Activated CD8-positive, alpha-beta memory T cell treated with anti-CD3 and anti-CD28 coated beads for 24 hours (primary cell): ENCODE measurements at places on chromosomes 11 and 22.
A peak's percentile ranks its signal among the peaks of the same experiment; 100 is the strongest.

DNA sequence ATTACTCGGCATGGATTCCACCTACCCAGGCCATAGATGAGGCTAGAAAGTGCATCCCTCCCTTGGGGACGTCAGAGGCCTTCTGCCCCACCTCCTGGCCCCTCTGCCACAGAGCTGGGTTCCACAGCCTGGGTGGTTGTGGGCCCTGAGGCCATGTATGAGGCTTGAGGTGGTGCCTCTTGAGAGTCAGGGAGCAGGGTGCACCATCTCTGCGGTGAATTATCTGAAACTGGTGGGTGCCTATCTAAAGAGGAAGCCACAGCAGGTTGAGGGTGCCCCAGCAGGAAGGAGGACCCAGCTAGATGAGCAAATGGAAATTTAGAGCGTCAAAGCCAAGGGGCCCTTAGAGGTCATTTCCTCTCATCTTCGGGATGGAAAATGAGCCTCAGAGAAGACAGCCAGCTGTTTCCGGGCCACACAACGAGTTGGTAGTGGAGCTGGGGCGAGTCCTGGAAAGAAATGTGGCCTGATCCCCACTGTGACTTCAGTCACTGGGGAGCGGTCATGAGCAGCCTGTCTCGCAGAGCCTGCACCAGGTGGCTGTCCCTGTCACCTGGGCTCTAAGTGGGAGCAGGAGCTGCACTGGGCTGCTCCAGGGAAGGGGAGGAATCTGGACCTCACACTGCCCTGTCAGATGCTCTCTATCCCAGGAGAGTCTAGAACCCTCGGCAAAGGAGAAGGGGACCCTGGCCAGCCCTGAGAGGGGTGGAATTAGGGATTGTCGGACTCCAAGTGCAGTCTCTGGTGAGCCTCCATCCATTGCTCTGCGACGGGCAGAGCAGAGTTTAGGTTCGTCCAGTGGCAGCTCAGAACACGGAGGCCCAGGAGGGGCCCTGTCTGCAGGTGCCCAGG lies 7.3 kb downstream of the ADORA2A start:
- peak; percentile 88 for DNase-seq

DNA sequence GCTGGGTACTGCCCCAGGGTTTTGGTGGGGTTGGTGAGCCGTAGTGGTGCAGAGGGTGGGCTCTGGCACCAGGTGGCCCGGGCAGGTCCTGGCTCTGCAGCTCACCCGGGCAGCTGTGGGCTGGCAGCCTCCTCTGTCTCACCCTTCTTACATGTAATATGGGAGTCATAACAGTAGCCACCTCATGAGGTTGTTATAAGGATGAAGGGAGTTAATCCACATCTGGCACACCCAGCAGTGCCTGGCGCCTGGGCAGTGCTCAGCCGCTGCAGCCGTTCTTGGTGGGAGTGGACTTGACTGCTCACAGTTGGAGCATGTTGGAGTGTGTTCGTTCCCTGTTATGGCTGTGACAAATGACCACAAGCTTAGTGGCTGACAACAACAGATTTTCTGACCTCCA lies 28.7 kb downstream of the IGHMBP2 start:
- no peak for DNase-seq

- DNase-seq = no peak
These were observed 24.5 kb downstream of the MMP20 start for GRCh38 chr11:102600666-102601065.

DNA sequence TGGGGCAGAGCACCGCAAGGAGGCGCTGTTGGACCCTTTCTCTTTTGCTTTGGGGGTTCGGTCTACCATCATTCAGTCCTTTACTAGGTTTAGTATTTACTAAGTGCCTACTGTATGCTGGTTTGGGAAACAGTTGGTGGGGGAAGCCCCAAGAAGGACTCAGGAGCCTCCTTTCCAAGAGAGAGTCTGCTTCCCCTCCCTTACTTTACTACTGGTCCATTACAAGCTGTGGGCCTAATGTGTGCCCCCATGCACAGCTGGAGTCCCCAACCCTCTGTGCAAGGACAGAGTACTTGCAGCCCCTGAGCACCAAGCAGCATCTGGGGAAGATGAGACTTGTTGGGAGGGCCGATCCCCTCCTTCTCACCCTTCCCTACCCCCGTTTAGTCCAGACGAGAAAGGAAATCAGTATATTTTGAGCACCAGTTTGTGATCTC lies 876 bp upstream of the UBE2L6 start:
- peak; percentile 97 for DNase-seq

- no peak for DNase-seq
These were observed 161.3 kb downstream of the DDX10 start for GRCh38 chr11:108826136-108826535.

DNA sequence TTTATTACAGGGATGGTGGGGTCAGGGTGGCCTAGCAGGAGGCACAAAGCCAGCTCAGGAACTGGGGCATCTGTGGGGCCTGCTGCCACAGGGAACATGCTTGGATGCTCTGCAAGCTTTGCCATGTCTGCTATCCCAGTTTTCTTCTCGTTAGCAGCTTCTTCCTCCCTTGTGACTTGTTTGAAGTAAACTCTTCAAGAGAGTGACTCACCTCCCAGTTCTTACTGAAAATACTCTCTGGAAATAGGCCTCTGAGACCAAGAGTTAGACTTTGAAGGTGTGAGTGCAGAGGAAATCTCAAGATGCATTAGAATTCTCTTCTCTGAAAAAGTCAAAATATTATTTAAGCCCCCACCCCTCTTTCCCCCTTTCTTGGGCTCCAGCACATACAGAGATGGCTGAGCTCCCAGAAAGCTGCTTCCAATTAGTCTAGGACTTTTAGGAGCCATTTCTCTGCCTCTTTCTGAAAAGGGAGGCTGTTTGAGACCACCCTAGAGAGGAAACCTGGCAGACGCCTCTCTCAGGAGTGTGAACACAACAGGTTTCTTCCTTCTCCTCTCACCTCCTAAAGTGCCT lies 15.1 kb downstream of the CWC15 start:
- no peak for DNase-seq

- no peak for DNase-seq
These were observed 4.3 kb downstream of the SMARCB1 start for GRCh38 chr22:23790819-23791737.

GRCh38 chr11:132590986-132591385 lies 941.3 kb downstream of the OPCML start:
- no peak for DNase-seq

DNA sequence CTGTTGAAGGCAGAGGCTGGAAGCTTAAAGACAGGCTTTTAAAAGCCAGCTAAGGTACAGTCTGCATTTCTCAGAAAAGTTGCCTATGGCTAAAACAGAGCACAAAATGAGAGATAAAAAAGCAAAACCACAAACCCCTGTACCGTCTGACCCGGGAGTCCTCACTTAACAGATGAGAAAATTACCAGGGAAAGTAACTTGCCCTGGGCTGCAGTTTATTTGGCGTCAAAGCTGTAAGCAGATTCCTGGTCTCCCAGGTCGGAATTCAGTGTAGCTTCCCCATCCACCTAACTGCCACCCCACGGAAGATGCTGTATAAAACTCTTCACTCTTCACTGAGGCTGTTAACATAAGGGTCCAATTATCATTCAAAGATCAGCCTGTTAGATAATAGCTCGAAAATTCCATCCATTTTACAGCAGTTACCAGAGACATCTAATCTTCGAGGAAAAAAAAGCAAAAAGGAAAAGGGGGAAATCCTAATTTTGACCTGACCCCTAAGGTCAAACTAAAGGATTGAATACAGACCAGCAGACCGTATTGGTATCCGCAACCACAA lies 1.5 kb downstream of the TCF20 start:
- no peak for DNase-seq

- DNase-seq = peak; percentile 33
These were observed 130.5 kb upstream of the B3GAT1 start for GRCh38 chr11:134542401-134543165.

- DNase-seq = no peak
These were observed 504 bp upstream of the ASCC2 start for GRCh38 chr22:29838599-29838956.

DNA sequence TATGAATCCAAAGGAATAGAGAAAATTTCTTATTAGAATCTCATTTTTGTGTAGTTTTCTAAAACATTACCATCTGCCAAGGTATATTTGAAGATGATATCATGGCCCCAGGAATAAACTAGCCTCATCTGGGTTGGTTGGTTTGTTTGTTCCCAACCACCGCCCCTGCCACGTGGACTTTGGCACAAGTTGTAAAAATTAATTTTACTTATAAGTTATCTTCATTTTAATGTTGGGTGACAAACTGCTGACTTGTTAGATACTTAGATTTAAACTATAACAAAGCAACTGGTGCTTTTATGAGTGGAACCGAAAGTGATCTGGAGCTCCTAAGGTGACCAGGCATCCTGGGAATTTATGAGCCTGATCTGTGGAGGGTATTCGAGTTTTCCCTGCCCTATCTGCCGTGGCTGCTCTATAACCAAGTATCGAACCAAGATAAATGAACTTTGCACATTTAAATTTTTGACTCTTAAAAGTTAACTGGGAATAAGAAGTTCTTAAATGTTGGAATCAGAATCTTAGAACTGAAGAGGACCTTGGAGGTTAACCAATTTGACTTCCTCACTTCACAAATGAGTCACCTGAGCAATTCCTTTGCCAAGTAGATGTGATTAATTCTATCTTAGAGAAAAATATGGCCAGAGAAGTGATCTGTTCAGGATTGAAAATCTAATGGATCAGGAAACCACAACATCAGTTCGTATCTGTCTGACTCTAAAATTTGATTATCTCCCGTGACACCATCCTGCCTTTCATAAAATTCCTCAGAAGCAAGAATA lies 129.1 kb upstream of the ARHGAP42 start:
- DNase-seq = no peak

DNA sequence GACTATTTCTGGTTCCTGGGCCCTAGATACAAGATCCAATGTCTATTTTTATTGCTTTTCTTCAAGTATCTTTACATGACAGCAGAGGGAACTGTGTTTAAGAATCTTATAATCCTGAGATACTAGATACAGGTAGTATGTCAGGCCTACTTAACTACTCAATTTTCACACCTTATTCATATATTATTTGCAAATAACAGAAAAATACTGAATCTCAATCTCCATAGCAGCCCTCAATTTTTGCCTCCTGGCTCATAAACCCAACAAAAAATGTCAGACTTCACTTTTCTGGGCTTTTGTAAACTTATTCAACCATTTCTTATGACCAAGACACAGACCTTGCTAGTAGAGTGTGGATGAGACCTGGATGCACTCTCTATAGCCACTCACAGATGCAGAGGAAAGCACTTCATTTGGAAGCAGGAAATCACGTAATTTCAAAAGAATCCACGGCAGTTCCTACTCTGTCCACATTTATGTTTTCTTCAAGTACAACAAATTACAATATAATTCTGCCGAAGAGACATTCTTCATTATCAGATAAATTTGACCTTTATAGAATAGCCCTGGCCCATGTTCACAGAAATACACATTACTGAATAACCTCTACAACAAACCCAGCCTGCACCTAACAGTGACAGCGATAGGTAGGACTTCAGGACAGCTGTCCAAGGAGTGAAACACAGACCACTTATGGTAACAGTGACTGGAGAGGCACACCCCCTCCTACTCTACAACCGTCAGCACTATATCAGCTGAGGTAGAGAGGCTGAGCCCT lies 62.0 kb upstream of the YPEL1 start:
- no peak for DNase-seq

DNA sequence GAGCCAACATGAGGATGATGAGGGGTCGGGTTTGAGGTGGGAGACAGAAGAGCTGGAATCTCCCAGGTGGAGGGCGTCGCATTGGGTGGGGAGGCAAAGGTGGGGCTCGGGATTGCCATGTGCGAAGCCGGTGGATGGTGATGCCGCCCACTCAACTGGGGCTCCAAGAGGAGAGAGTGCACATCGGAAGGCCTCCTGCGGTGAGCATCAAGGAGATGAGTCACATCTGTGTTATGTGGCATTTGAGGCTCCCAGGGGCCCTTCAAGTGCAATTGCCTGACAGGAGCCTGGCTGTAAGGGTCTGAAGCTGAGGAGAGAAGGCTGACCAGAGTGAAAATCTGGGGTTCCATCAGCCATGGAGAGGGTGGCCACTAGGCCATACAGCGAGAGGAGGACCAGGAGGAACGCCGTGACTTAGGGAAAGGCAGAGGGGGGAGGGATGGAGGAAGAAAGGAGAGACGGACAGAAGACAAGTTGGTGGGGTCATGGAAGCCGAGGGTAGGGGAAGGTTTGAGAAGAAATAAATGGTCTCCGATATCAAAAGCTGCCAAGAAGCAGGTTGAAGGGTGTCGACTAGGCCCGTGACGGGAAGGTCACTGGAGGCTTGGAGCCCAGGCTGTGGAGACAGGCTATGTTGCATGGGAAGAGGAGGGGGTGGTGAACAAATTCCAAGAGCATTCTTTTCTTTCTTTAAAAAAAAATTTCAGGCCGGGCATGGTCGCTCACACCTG lies 21.3 kb downstream of the RASD2 start:
- DNase-seq = no peak

DNA sequence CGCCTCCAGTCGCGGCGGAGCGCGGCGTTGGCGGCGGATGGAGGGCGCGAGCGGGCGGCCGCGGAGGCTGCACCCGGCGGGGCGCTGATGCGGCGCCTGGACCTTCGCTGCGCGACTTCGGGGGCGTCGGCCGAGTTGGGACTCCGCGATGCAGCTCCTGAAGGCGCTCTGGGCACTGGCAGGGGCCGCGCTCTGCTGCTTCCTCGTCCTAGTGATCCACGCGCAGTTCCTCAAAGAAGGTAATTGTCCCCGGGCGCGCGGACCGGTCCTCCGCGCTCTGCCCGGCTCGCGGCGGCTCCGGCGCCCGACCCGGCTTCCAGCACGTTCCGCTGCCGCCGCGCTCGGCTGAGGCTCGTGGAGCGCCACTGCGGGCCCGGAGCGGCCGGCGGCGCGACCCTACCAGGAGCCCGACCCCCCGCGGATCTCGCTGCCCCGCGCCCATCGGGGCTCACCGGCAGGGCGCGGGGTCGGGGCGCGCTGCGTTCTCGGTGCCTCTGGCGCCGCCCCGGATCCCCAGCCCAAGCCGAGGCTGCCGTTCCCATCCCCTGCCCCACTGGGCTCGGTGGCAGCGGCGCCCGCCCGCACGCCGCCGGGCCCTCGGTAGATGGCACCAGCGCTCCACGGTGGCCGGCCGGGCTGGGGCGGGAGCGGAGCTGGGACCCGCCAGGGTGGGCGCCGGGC lies 1251.2 kb downstream of the BRD1 start:
- DNase-seq = no peak

- DNase-seq = no peak
These were observed 1339.8 kb downstream of the LRRC4C start for GRCh38 chr11:40119661-40120060.
